ENCODE measurements at places on chromosomes 5 and 9. TPM values are rescaled to one million over a fixed set of nuclear protein-coding genes. Genes with fewer than 3 reads are reported as not detected.

Gene TNFSF15
- 1.4 TPM for polyA plus RNA-seq

Gene OCLN
- polyA plus RNA-seq: 13.5 TPM

Gene PPP3R2
- not detected for polyA plus RNA-seq

Gene IRX2
- polyA plus RNA-seq: 11.7 TPM

Gene SPATA31A3
- not detected for polyA plus RNA-seq

Gene KCNIP1
- polyA plus RNA-seq: 3.1 TPM

GRCh38 chr9:2602704-2603116 lies 18.9 kb upstream of the VLDLR start:
- H3K4me3 ChIP-seq: no peak overlapping the region
- H3K36me3 ChIP-seq: no peaks in the 10 kb centered on the region
- no peaks in the 10 kb centered on the region for H3K4me1 ChIP-seq
- DNase-seq: no peak

DNA sequence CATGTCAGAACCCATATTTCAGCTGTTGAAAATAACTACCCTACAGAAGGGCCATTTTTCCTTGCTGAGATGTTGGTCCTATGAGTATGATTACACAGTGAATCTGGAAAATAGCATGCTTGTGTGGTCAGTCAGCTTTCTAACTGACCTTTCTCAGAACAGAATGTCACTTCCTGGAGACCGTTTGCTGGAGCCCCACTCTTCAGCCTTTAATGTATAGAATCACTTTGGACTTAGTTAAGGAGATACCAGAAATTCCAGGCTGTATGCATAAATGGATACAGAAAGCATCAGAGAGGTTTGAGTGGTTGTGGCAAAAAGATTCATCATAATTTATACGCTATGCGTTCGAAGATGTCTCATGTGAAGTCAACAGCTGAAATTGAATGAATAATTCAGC lies 488.1 kb downstream of the EBF1 start:
- DNase-seq: no peak
- H3K4me3 ChIP-seq: no peak overlapping the region
- H3K4me1 ChIP-seq: no peaks in the 10 kb centered on the region

DNA sequence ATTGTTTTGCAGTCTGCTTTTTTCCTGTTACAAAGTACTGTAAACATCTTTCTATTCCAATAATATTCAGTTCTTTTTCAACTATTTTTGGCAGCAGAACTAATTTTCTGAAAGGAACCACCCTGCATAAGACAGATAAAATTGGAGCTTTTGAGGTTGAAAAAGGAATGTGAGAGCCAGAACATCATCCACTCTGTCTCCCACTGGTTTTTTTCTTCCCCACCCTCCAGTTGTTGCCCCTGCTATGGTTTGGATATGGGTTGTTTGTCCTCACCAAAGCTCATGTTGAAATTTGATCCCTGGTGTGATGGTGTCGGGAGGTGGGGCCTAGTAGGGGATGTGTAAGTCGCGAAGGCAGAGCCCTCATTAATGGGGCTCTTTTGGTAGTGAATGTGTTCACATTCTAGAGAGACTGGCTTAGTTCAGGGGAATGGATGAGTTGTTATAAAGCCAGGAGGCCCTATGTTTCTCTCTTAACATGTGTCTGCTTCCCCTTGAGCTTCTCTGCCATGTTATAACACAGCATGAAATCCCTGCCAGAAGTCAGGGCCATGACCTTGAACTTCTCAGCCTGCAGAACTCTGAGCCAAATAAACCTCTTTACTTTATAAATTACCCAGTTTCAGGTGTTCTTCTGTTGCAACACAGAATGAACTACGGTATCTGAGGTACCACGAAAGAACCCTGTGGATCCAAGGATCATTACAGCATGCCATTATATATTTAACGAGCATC lies 34.8 kb upstream of the MAST4 start:
- no peak overlapping the region for H3K27ac ChIP-seq
- no peak for DNase-seq
- H3K4me1 ChIP-seq: no peaks in the 10 kb centered on the region
- no peaks in the 10 kb centered on the region for H3K27me3 ChIP-seq
- no peak overlapping the region for H3K4me3 ChIP-seq

DNA sequence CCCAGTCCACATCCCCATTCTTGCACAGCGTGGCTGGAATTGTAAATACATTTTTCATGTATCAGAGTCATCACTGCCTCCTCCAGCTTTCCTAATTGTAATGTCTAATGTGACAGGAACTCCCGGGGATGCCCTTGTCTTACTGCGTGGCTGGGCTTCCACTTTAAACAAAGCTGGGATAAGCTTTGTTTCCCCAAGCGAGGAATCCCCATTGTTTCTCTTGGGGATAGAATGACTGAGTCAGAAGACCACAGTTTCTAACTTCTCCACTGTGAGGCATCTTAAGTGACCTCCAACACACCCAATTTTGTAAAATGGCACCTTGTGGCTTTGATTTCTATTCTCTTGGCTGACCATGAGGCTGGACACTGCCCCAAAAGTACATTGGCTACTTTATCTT lies 22.4 kb downstream of the ARPC5L start:
- DNase-seq: no peak
- peaks cover 44% of the 10 kb centered on the region for H3K36me3 ChIP-seq
- no peaks in the 10 kb centered on the region for H3K4me1 ChIP-seq
- no peak overlapping the region for H3K27ac ChIP-seq
- H3K4me3 ChIP-seq: no peak overlapping the region
- no peaks in the 10 kb centered on the region for H3K27me3 ChIP-seq

DNA sequence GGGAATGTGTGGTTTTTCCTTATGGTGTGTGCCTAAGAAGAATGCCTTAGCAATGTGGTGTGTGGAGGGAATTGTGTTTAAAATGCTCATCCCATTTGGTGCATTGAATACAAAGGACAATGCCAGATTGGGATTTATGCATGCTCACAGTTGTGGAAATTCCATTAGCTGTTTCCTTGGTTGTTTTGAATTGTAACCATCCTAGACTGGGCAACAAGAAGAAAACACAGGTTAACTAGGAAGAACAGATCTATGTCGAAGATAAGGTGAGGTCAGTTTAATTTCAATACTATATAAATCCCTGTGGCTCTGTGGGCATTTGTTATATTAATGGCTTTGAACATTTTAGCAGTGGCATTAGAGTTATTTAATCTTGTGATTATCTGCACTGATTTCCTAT lies 266.8 kb downstream of the MAT2B start:
- no peaks in the 10 kb centered on the region for H3K36me3 ChIP-seq
- no peak overlapping the region for H3K27ac ChIP-seq
- DNase-seq: no peak
- H3K4me1 ChIP-seq: peaks cover 3% of the 10 kb centered on the region

- no peaks in the 10 kb centered on the region for H3K36me3 ChIP-seq
- no peaks in the 10 kb centered on the region for H3K27me3 ChIP-seq
- H3K27ac ChIP-seq: no peak overlapping the region
- DNase-seq: no peak
Measured at GRCh38 chr9:84869091-84869490, 199.6 kb downstream of the NTRK2 start.

DNA sequence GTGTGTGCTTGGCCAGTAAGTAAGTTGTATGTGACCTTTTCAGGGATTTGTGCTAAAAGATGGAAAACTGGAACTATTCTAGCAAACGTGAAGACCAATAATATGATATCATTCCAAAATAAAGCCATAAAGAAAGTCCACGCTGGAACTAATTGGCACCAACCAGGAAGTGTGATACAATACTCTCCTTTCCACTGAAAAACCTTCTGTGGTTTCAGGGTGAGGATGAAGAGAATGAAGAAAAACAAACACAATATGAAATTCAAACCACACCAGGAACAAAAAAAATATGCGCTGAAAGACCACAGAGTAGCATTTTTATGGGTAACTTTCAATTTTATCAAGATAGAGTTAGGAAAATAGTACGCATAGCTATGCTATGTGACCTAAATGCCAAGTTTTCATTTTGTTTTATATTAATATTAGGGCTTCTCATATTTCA lies 105.8 kb downstream of the EFNA5 start:
- peaks cover 6% of the 10 kb centered on the region for H3K4me1 ChIP-seq
- no peak for DNase-seq
- H3K27me3 ChIP-seq: no peaks in the 10 kb centered on the region

DNA sequence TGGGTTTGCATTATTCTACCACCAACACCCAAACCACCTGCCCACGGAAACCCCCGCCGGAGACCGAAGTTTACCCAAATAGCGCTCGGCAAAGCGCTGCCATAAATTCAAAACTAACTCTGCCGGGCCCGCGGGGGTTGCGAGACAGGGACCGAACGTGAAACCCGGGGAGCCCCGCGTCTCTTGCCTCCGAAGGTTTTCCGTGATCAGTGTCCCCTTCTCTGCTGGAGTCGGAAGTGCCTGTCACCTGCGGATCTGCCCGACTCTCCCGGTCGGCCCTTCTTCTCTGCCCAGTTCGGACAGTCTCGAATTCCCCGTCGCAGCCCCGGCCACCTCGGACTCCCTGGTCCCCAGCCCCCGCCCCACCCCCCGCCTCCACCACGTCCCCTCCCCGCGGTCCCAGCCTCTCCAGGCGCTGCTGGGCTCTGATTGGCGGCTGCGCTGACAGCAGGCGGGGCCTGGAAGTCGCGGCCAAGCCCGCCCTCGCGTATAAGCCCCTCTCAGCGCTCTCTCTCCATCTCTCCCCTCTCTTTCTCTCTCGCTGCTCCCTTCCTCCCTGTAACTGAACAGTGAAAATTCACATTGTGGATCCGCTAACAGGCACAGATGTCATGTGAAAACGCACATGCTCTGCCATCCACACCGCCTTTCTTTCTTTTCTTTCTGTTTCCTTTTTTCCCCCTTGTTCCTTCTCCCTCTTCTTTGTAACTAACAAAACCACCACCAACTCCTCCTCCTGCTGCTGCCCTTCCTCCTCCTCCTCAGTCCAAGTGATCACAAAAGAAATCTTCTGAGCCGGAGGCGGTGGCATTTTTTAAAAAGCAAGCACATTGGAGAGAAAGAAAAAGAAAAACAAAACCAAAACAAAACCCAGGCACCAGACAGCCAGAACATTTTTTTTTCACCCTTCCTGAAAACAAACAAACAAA lies at the start of gene RORB:
TSS of gene RORB (plus strand) at position 517 of the 929 bp plus-strand sequence. CDS start 642 bp downstream, outside the sequence.
- H3K36me3 ChIP-seq: no peaks in the 10 kb centered on the region
- no peak within 1 kb of the TSS for H3K27ac ChIP-seq
- peaks cover 41% of the 10 kb centered on the region for H3K27me3 ChIP-seq
- H3K4me1 ChIP-seq: peaks cover 10% of the 10 kb centered on the region

- H3K4me3 ChIP-seq: no peak overlapping the region
- H3K27ac ChIP-seq: no peak overlapping the region
- no peaks in the 10 kb centered on the region for H3K36me3 ChIP-seq
- no peak for DNase-seq
- H3K4me1 ChIP-seq: no peaks in the 10 kb centered on the region
Measured at GRCh38 chr5:38677636-38678035, 121.2 kb upstream of the LIFR start.

DNA sequence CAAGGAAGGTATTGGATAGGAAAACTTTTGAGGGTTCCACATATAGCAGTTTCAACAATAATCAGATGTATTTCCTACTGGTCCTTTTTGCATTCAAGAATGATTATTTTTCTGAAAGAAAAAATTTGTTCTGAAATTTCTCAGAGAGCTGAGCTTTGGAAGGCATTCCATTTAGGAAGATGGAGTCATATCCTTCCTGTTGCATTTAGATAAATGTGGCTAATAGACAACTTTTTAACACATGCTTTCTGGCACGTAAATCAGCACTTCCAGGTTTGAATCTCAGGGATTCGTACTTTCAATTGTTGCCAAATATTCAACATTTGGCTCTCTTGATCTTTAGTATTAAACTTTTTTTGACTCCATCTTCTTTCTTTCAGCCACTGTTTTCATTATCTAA lies 24.8 kb upstream of the TLR4 start:
- no peak overlapping the region for H3K27ac ChIP-seq
- H3K36me3 ChIP-seq: no peaks in the 10 kb centered on the region
- H3K27me3 ChIP-seq: no peaks in the 10 kb centered on the region
- no peak overlapping the region for H3K4me3 ChIP-seq

GRCh38 chr5:178419196-178419595 lies 171.0 kb downstream of the COL23A1 start:
- H3K27me3 ChIP-seq: no peaks in the 10 kb centered on the region
- no peak overlapping the region for H3K4me3 ChIP-seq
- no peaks in the 10 kb centered on the region for H3K36me3 ChIP-seq
- H3K4me1 ChIP-seq: no peaks in the 10 kb centered on the region
- DNase-seq: no peak

GRCh38 chr5:42889311-42889933 lies 77.7 kb upstream of the SELENOP start:
- H3K27ac ChIP-seq: no peak overlapping the region
- no peaks in the 10 kb centered on the region for H3K27me3 ChIP-seq
- no peaks in the 10 kb centered on the region for H3K4me1 ChIP-seq
- no peaks in the 10 kb centered on the region for H3K36me3 ChIP-seq
- no peak overlapping the region for H3K4me3 ChIP-seq
- DNase-seq: peak; percentile 83

GRCh38 chr9:129449066-129449465 lies 171.8 kb downstream of the C9orf50 start:
- H3K4me1 ChIP-seq: no peaks in the 10 kb centered on the region
- no peaks in the 10 kb centered on the region for H3K36me3 ChIP-seq
- H3K27me3 ChIP-seq: no peaks in the 10 kb centered on the region
- no peak for DNase-seq

DNA sequence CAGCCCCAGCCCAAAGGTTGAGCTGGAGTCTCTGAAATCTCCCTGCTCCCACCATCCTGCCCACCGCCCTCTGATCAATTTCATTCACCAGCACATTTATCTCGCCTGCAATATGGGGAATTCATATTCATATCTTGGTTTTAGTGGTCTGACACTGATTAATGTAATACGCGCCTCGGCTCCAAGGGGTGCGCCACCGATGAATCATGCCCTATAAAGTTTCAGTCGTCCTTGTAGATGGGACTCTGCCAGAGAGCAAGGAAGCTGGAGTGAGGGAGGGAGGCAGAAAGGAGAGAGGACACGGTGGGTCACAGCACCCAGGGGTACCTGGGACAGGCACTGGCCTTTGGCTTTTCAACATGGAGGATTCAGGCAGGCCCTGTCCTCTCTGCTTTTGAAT lies 8.9 kb downstream of the IRX1 start:
- no peaks in the 10 kb centered on the region for H3K4me1 ChIP-seq
- peaks cover 58% of the 10 kb centered on the region for H3K27me3 ChIP-seq
- no peak for DNase-seq
- peak overlapping the region; percentile 57 for H3K27ac ChIP-seq
- no peaks in the 10 kb centered on the region for H3K36me3 ChIP-seq

- no peaks in the 10 kb centered on the region for H3K4me1 ChIP-seq
- DNase-seq: no peak
- peaks cover 3% of the 10 kb centered on the region for H3K27me3 ChIP-seq
- no peak overlapping the region for H3K4me3 ChIP-seq
- H3K36me3 ChIP-seq: no peaks in the 10 kb centered on the region
Measured at GRCh38 chr5:2459251-2459650, 292.2 kb downstream of the IRX2 start.

DNA sequence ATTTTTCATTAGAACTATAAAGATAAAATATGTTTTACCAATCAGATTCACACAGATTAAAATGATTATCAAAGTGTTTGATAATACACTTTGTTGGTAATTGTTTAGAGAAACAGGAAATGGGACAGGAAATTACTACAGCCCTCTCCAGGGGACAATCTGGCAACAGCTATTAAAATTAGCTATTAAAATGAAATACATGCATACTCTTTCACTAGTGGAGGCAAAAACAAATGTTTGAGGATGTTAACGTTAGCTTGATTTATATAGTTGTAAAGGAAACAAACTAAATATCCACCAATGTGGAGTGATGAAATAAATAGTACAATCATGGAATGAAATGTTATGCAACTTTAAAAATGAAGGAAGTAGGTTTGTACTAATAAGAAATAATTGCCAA lies 53.7 kb downstream of the TARS1 start:
- DNase-seq: no peak
- H3K36me3 ChIP-seq: no peaks in the 10 kb centered on the region
- no peaks in the 10 kb centered on the region for H3K4me1 ChIP-seq
- H3K27me3 ChIP-seq: no peaks in the 10 kb centered on the region
- H3K4me3 ChIP-seq: no peak overlapping the region

Data from kidney (tissue), 22 donors.